CD4-positive, alpha-beta T cell treated with Interleukin-4 for 4 hours (primary cell): ENCODE measurements at places on chromosomes 12 and 14.

DNA sequence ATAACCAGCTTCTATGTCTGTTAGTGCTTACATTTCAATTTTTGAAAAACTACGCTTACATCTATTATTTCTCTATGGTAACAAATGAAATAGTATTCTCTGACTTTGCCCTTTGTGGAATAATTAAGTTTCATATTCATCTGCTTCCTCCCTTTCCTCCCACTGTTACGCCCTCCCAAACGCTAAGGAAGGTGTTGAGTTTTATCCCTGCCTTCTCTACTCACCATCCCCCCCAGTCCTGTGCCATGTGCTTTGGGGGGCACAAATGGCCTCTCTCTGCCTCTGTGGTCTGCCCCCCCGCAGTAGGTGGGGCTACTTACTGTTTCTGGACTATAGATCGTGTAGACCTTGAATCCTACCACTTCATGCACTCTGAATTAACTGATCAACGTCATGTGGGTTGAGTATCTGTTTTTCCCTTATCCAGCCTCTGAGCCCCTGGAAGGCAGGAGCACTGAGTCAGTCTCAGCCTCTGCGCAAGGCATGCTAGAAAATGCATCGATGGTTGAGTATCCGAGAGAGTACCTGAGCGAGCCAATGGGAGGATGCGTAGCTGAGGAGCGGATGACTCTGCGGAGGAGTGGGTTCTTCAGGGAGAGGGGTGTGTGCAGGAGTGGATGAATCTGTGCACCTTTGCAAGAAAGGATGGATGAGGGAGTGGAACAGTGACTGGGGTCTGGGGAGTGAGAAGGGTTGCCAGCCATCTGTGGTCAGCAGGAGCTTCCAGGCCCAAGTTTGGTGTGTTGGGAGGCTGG is 114.5 kb upstream of the RTL1 start:
- no peak for DNase-seq

DNA sequence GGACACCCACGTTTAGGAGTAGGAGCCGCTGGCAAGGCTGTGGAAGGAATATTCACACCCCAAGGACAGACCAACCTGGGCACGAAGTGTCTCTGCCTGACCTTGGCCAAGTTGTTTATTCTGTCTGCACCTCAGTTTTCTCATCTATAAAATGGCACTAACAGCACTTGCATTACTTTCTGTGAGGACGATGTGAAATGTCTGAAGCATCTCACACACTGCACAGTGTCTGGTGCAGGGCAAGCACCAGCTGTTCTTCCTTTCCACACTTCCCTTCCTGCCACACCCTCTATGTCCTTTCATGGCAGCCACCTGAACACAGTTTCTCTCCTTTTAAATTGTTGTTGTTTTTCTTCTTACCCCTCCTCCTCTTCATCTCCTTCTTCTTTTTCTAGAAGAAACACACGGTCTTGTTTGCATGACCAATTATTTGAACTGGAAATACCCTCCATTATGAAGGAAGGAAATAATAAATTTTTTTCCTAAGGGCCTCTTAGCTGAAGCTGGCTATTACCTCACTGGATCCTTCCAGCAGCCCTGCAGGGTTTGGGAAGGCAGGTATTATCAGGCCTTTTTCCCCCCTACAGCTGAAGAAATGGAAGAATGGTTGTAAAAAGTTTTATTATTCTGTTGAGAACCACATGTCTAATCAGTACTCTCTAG is 42.9 kb upstream of the ATP23 start:
- DNase-seq, result peak; percentile 25

GRCh38 chr12:110141389-110141788 is 17.2 kb downstream of the IFT81 start:
- no peak for DNase-seq

GRCh38 chr12:130100634-130101362 is 61.5 kb upstream of the FZD10 start:
- DNase-seq, result no peak

- no peak for DNase-seq
Observed at GRCh38 chr12:25495331-25496097, 57.6 kb downstream of the LMNTD1 start.
